ENCODE measurements at places on chromosomes 1 and 21.

DNA sequence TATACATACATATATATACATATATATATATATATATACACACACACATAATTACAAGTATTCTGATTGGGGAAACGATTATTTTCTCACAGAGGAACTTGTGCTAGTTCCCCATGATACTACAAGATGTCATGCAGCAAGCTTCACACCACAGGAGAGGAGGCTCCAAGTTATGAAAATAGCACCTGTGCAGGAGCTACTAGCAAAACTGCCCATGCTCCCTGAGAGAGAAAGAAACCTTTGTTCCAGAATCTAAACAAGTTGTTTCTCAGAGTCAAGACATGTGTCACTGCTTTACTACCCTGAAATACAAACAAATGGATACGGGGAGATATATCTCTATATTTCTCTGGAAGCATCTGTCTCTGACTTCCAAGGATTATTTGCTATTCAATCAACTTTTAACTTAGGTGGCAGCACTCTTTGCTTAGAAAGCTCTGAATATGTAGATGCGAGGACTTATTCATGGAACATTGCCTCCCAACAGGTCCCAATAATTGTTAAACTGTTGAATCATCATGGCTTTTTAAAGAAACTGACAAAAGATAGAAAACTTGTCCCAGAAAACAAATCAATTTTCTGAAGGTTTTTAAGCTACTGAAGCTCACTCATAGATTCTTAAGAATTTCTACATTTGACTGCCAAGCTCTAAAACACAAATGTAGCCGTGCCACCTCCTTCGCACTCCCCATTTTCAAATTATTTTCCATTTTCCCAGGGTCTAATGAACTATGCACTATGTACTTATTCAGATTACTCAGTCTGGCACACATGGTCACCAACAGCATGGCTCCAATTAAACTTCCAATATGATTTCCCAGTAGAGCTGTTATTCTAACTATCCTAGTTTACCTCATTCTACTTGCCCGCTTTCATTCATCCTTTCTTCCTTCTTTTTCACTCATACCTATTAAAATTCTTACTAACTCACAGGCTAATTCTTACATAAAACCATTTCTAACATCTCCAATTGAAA is 929.1 kb downstream of the LTN1 start:
- DNase-seq: no peak

DNA sequence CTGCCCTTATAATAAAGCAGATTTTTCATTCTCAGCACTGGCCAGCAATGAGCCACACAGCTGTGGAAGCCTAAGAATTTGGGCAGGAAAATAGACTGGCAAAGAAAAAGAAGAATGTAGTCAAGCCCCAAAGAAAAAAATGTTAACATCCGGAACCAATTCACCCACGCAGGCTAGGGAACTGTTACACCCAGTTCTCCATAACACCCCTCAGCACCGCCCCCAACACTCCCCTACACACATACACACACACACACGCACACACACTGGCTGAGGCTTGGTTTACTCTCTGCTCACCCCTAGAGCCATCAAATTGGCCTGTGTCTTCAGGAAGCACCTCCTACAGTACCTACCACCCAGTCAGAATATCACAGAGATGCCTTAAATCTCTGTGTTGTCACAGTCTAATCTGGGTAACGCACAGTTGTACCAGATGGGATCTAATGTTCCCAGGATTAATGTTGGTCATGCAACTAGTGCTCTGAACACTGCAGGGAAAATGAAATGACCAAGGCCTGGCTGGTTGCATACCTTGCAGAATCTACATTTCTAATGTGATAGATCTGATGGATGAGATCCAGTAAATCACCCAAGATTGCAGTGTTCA is 14.5 kb downstream of the TBX15 start:
- no peak for DNase-seq

DNA sequence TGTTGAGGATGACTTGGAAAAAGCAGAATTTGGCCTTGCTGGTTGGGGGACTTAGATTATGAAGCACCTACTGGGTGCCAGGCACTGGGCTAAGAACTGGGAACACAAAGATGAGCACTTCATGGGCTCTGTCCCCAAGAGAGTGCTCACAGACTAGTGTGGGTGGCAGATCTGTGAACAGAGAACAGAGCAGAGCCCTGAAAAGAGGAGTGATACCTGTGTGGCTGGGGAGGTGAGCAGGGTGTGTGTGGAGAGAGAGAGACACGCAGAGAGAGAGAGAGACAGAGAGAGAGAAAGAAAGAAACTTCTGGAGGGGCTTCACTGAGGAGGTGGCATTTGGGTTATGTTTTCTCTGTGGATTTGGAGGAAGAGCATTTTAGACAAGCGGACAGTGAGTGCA is 61.1 kb upstream of the PPP2R5A start:
- DNase-seq: no peak

- DNase-seq: no peak
Observed at GRCh38 chr1:30103708-30104411, 619.5 kb downstream of the MATN1 start.

All from T-helper 2 cell (primary cell).